Left kidney (tissue), 8 donors: ENCODE measurements at places on chromosomes 12 and 14.

GRCh38 chr12:131060011-131060703 lies 106.5 kb downstream of the ADGRD1 start:
- DNase-seq, result no peak

DNA sequence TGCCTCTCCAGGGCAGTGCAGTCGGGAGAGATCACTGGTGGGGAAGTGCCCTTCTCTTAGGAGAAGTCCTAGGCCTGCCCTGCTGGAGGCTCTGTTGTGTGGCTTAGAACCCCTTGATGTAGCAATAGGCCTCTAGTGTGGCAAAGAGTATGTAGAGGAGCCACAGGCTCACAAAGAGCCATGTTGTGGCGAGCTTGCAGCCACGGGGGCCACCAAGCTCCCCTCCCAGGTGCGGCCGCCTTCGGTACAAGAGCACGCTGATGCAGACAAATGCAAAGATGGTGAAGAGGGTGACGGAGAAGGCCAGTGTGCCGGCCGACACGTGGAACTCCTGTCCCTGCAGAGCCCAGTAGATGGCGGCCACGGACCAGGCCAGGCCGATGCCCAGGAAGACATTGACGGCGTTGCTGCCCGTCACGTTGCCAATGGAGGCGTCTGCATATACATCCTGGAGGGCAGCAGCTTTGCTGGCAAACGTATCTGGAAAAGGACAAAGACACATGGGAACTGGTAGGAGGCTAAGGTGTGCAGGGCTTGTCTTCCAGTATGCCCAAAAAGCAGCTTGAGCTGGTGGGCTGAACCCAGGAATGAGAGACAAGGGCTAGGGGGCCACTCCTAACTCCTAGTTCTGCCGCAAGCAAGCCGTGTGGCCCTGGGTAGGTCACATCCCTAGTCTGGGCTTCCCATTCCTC lies 142.8 kb downstream of the SLC8A3 start:
- DNase-seq, result peak; percentile 32

DNA sequence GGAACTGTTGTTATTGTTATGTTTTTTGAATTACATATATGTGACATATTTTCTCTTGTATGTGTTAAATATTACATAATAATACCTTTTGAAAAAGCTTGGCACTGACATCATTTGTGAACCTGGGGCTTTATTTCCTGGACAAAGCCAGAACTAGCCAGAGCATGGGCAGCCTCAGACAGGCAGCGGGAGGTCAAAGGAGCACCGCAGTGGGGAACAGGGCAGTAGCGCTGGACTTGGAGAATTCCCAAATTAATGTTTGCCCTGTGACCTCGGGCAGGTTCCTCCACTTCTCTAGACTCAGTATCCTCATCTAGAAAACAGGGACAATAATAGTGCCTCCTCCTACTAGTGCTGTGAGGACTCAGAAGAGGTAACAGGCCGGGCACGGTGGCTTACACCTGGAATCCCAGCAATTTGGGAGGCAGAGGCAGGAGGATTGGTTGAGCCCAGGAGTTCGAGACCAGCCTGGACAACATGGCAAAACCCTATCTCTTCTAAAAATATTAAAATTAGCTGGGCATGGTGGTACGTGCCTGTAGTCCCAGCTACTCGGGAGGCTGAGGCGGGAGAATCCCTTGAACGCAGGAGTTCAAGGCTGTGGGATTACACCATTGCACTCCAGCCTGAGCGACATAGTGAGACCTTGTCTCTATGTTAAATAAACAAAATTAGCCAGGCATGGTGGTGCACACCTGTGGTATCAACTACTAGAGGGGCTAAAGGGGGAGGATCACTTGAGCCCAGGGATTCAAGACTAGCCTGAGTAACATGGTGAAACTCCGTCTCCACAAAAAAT lies 27.3 kb upstream of the ITPK1 start:
- DNase-seq, result no peak

DNA sequence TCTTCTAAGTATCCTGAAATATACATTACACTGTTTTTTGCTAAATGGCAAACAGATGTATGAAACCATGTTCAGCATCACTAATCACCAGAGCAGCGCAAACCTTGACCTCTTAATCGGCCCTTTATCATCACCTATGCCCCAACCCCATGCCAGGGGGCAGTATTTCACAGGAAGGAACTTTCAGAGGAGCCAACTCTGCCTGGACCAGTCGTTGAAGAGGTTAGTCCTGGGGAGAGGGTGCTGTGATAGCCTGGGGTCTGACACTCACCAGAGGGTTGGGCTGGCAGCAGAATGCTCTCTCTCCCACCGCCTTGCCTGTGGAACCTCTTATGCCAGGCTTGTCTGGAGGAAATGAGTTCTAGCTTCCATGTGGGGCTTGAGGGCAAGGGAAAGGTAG lies 411.7 kb downstream of the TMEM117 start:
- no peak for DNase-seq

DNA sequence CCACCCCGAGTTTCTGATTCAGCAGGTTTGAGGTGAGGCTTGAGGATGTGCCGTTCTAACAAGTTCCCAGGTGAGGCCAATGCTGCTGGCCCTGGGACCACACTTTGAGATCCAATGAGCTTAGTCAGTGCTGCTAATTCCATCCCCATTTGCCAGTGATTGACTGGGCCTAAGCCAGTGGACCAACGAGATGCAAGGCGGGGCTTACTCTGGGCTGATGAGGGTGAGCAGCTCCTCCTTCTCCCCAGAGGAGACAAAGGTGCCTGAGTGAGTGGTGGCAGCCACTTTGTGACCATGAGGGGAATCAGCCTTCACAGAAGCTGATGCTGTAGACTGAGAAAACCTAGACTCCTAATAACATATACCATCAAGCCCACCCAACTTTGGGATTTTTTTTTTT lies 23.1 kb upstream of the HNF1A start:
- DNase-seq, result no peak
